ENCODE measurements at places on chromosomes 7 and 10.

DNA sequence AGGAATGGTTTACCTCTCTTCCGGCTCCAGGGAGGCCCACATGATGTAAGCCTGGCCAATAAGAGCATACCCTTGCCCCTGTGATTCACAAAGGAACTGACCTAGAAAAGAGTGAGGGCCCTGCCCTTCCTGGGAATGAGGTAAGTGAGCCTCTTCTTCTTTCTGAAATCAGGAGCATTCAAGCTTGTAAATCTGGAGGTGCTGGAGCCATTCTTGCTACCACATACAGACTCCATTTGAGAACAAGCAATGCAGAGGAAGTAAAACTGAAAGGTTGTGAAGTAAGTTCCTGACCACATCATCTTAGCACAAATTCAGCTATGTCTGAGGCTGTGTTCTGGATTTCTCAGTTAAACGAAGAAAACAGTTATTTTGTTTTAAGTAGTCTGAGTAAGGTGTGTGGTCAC lies 132.2 kb downstream of the CD36 start:
- peak; percentile 27 for DNase-seq

- DNase-seq: no peak
These were observed 34.7 kb downstream of the WAPL start for GRCh38 chr10:86486856-86487255.

DNA sequence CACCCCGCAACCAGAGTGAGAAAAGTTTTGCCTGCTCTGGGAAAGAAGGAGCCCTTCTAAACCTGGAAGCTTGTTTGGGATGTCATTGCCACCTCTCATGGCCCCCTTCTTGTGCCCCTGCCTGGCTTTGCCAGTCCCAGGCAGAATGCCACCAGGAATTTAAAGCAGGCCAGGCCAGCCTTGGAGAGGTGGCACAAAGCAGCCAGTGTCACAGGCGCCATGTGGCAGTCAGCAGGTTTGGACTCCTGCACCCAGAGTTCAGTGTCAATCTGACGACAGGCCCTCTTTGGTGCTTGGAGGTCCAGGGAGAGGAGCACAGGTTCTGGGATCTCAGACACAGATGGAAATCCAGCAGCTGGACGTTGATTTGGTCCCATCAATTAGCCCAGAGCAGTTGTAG lies 12.7 kb downstream of the HK1 start:
- no peak for DNase-seq

- DNase-seq: no peak
These were observed 921.5 kb downstream of the TYW1 start for GRCh38 chr7:67918158-67918557.

DNA sequence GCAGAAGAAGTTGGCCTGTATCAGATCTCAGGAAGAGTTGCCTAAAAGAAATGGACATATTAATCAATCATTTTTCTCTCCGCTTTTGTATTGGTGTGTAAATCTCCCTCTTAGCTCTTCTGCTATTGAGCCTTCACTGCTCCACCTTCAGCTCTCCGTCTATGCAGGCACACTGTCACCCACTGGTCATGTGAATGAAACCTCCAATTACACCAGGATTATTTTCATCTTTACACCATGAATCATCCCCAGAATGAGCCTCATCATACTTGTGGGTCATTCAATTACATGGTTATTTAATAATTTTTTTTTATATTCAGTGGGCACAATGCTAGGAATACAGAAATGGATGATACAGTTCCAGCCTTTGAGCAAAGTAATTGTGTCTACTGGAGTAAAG lies 92.6 kb downstream of the LRRC4 start:
- peak; percentile 75 for DNase-seq

DNA sequence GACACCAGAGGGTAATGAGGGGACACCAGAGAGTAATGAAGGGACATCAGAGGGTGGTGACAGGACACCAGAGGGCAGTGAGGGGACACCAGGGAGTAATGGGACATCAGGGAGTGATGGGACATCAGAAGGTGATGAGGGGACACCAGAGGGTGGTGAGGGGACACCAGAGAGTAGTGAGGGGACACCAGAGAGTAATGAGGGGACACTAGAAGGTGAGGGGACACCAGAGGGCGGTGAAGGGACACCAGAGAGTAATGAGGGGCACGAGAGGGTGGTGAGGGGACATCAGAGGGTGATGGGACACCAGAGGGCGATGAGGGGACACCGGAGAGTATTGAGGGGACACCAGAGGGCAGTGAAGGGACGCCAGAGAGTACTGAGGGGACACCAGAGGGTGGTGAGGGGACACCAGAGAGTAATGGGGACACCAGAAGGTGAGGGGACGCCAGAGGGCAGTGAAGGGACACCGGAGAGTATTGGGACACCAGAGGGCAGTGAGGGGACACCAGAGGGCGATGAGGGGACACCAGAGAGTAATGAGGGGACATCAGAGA lies 10.6 kb downstream of the NACAD start:
- DNase-seq: no peak

GRCh38 chr10:113228530-113228929 lies 278.5 kb downstream of the TCF7L2 start:
- peak; percentile 77 for DNase-seq

DNA sequence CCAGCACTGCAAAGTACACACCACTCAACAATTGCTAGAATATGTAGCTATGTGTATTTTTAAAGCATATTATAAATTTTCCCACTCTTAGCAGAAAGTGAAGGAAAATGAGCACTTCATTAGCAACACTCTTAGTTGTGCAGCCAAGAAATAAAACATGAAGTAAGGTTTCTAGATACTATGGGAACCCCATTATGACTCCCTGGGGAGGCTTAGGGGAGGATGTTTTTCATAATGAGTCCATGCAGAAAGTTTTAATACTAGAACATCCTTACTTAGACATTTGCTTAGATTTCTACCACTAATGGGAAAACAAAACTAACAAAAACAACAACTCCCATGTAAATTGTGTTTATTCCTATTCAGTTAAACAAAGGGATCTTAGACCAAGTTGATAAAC lies 148.4 kb upstream of the HDAC9 start:
- no peak for DNase-seq

DNA sequence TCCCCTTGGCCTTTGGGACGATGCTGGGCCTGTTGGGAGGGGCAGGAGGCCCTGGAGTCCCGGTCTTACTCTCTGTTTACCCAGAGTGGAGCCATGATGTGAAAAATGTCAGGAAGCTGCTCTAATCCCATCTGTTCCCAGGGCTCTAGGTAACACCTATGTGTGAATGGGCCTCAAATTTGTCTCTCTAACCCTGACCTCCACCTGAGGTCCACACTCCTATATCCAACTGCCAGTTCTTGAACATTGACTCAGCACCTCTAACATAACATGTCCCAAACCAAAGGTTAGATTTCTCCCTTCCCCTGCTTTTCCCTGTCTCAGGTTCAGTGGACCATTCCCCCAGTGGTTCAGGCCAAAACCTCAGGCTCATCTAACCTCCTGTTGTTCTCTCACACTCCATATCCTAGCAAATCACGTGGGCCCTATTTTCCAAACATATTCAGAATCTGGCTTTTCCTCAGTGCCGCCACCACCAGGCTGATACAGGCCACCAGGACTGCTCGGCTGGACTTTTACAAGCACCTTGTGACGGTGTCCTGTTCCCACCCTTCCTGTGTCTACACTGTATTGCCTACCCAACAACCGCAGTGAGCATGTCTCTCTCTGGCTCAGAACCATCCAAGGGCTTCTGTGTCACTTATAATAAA lies 130.6 kb downstream of the ATXN7L1 start:
- DNase-seq: no peak

DNA sequence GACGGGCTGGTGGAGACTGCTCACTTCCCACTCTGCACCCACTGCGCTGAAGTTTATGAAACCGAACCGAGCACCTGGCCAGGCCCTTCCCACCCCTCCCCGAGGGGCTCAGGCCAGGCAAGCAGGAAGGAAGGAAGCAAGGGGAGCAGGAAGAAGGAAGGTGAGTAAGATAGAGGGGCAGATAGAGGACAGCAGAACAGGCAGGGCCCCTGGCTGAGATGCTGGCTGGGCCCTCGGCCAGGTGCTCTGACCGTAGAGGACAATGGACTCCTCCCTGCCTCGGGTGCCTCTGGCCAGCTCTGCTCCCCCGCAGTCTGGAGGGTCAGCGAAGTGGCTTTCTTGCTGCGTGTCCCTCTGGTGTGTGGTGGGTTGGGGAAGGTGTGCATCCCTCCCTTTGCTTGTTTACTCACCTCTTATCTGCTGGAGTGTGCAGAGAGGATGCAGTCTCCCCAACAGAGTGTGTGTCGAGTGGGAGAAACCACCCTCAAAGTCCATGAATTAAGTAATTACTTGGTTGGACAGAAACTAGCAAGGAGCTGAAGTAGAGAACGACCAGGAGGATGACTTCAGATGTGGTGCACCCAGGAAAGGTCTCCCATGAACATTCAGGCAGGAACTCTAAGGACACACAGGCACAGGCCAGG lies 82.8 kb upstream of the PPP2R2D start:
- DNase-seq: no peak

DNA sequence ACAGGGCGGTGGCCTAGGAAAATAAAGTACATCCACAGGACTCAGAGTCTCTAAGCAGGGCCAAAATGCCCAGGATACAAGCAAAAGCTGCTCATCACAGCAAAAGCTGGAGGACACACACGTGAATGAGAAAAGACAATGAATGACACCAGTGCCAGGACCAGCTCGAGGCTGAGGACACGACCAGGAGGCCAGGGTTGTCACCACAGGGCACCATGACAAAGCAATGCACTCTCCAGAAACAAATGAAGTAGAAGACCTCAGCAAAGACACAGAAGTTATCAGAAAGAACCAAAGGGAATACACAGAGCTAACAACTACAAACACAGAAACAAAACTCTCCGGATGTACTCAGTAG lies 92.1 kb downstream of the FOXL3 start:
- DNase-seq: no peak

DNA sequence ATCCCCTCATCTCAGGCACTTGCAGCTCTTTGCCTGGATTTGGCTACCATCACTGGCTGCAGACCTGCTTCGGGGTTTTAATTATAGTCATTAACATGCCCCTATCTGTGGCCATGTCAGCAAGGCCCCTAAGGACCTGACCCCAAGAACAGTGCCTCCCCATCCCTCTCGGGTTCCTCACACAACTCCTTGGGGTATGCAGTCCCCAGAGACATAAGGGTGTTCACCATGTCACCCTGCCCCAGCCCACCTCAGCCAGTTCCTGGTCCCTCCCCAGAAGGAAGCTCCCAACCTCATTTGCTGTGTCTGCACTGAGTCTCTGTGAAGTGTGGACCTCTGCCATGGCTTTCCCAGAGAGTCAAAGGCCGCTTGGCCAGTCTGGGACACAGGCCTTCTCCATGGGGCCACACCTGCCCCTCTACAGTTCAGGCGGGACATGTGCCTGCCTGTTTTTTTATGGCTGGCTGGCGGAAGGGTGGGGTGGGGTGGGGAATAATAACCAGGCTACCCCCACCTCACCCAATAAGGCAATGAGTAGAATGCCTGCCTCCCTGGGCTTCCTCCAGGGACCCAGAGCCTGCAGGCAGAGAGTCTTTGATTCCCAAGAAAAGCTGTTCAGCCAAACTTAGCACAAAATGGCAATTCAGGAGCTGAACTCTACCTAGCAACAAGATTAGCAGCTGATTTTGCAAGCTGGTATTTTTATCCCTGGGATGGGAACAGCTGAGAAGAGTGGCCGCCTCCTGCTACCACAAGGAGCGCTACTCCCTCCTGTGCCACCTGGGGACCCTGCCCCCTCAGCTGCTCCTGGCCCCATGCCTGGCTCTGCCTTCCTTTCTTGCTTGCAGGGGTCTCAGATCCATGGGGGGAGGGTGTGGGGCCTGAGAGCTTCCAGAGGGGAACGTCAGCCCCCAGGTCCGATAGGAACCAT lies 23.7 kb upstream of the CAMK2B start:
- DNase-seq: no peak

DNA sequence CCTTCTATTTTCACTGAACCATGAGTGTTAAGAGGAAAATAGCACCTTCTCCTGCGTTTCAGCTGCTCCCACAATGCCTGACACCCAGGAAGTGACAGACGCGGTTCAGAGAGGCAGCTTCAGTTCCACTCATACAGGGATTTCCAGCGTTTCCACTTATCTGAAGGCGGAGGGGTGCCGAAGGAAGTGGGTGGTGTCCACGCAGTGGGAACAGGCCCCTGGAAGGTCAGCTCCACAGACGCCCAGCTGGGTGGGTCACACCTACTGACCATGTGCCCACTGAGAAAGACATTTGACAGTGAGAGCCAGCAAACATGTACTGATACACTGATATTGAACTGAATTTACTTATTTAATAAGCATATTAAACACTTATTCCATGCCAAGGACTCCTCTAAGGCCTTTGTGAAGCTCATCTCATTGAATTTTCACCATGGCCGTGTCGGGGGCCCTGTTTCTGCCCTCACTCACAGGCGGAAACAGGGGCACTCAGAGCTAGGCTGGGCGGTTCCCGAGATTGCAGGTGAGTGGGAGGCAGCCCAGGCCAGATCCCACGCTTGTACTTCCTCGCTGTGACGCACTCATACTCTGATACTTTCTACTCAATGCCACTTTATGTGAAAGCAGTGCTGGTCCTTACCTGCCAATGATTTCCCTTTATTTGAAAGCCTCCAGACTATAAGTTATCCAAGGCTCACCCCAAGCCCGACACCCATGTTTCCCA lies 96.8 kb downstream of the TCERG1L start:
- DNase-seq: no peak

DNA sequence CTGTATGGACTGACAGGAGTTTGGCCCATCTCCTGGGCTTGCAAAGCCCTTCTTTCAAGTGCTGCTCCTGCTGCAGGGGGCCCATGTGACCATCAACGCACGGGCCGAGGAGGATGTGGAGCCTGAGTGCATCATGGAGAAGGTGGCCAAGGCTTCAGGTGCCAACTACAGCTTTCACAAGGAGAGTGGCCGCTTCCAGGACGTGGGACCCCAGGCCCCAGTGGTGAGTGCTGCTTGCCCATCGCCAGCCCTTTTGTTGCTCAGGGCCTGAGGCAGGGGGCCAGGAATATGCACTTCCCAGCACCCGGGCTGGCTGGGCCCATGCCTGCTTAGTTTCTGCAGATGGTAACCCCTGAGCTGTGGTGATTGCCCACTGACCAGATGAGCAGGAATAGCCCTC lies 8.7 kb downstream of the PGAM2 start:
- no peak for DNase-seq

DNA sequence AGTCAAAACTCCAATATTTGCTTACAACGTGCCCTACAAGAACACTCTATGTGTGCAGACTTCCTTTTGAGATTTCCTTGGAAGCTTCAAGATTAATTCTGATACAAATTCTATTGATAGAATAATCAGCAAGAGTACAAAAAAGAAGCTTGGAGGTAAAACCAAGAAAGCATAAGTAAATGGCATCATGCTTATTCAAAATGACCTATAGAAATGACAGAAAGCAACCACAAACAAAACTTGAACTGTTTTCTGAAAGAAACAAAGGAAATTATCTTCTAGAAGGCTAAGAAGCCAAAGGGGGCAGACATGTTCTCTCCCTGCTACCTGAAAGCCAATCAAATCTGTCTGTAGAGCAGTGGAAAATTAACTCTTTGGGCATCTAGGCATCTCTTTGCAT lies 73.0 kb downstream of the CTNNA3 start:
- DNase-seq: no peak
